ENCODE measurements at places on chromosomes 6 and 20. TPM values are rescaled to one million over a fixed set of nuclear protein-coding genes. Genes with fewer than 3 reads are reported as not detected.
A peak's percentile ranks its signal among the peaks of the same experiment; 100 is the strongest.

- DNase-seq, result no peak
- H3K36me3 ChIP-seq, result no peaks in the 10 kb centered on the region
- no peaks in the 10 kb centered on the region for H3K27me3 ChIP-seq
These were observed 21.9 kb upstream of the KIAA0408 start for GRCh38 chr6:127481111-127481510.

- no peaks in the 10 kb centered on the region for H3K4me1 ChIP-seq
- no peak overlapping the region for H3K4me3 ChIP-seq
- H3K36me3 ChIP-seq, result no peaks in the 10 kb centered on the region
- H3K27me3 ChIP-seq, result no peaks in the 10 kb centered on the region
These were observed 101.3 kb downstream of the MYB start for GRCh38 chr6:135282395-135282794.

DNA sequence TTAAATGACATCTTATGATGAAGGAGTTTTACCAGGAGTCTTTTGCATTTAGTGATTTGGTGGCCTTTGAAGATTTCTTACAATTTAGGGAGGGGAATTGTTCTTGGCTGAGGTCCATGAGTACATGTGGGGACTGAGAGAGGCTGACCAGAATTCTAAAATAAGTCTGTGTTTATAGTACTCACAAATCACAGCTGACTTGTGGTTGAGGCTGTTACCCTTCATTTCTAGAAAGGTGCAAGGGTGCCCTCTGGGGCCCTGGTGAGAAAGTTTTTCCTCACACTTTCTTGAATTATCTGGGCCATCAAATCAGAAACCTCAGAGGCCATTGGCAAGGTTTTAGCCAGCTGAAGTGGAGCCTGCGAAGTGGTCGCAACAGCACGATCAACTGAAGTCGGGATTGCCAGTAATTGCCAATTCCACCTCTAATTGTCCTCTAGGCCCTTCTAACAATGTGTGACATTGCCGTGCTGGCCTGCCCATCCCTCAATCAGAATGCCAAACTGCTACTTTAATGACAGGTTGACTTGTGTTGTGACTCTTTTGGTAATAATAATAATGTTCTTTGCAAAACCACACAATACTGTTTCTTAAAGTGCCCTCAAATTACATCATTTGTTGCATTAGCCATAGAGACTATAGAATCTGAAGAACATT, 221.6 kb downstream of the OGFRL1 start:
- no peak overlapping the region for H3K4me3 ChIP-seq
- H3K36me3 ChIP-seq, result no peaks in the 10 kb centered on the region
- H3K27me3 ChIP-seq, result no peaks in the 10 kb centered on the region
- no peak overlapping the region for H3K27ac ChIP-seq
- peak; percentile 27 for DNase-seq

DNA sequence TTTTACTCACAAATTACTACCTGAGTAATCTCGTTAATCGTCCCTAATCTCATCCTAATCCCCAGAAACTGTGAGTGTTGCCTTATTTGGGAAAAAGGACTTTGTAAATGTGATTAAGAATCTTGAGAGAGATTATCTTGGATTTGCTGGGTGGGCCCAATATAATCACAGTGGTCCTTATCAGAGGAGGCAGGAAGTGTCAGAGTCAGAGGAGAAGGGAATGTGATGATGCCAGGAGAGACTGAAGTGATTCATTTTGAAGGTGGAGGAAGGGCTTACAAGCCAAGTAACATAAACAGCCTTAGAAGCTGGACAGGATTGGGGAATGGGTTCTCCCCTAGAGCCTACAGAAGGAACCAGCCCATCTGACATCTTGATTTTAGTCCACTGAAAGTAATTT, 16.7 kb downstream of the RPP21 start:
- peaks cover 93% of the 10 kb centered on the region for H3K27me3 ChIP-seq
- H3K4me1 ChIP-seq, result no peaks in the 10 kb centered on the region
- H3K36me3 ChIP-seq, result no peaks in the 10 kb centered on the region
- no peak for DNase-seq

DNA sequence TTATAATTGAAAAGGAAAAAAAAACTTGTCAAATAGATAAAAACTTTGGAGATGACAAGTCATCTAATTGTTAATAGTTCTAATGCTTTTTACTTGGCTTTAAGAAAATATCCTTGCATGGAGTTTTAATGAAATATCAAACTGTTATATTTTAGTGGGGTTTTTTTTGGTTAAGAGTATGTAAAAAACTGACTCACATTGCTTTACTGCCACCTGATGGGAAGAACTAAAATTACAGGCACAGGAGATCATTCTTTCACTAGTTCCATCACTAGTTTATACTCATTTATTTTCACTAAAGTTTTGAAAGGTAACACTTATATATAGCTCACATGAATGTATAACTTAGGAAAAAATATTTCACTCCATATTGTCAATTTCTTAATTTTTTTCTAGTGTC, 309.1 kb downstream of the LMBRD1 start:
- H3K4me1 ChIP-seq, result no peaks in the 10 kb centered on the region
- H3K27ac ChIP-seq, result no peak overlapping the region
- DNase-seq, result no peak
- H3K4me3 ChIP-seq, result no peak overlapping the region
- no peaks in the 10 kb centered on the region for H3K36me3 ChIP-seq
- no peaks in the 10 kb centered on the region for H3K27me3 ChIP-seq

DNA sequence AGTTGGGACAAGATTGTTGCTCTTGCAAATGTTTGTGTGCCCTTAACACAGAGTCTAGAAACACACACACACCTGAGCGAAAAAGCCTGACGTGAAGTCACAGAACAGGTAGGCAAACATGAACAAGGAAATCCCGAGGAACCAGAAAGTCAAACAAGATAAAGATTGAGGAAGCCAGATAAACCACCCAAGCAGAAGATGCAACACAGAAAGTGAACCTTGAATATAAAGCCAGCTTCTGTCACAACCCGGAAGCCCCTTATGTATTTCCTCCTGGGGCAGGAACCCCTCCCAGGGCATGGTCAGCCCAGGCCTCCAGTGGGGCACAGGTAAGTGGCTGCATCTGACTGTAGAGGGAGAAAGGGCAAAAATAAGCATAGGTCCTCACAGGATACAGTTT, 158.2 kb upstream of the SUPT3H start:
- DNase-seq, result no peak
- peak overlapping the region; percentile 39 for H3K27ac ChIP-seq
- H3K36me3 ChIP-seq, result no peaks in the 10 kb centered on the region

GRCh38 chr6:116003668-116004067, 57.0 kb downstream of the FRK start:
- DNase-seq, result no peak
- no peak overlapping the region for H3K4me3 ChIP-seq
- no peaks in the 10 kb centered on the region for H3K27me3 ChIP-seq

DNA sequence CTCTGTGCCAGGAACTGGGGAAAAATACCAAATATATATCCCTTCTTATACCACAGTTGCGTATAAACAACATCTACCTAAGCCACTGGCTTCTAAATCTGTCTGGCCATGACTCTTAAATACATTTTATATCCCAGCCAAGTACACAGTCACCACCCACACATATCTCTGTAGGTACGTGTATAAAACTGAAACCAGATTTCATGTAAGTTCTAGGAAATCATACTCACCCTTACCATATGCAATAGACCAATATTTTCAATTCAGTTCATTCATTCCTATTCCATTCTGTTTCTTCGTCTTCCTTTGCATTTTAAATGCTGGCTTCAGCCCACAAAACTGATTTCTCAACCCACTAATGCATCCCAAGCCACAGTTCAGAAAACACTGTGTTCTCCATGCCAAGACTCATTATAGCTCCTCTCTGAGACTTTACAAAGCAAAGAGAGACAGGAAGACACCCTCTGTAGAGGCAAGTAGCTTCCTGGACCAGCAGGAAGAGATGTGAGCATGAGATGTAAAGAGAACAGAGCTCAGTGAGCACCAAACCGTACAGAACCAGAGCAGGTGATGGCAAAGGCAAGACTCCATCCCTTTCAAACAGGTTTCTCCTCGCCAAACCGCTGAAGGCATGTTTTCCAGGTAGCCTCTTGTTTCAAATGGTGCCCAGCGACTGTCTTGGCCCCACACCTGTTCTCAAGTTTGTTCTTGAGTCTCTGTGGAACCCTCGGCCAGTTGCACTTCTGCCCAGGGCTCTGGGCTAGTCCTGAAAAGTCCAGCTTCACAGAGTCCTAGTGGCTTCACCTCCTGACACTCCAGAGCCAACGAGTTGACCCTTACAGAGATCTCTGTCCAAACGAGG, 18.7 kb downstream of the FAM50B start:
- H3K4me1 ChIP-seq, result no peaks in the 10 kb centered on the region
- H3K27ac ChIP-seq, result no peak overlapping the region
- no peak overlapping the region for H3K4me3 ChIP-seq
- no peaks in the 10 kb centered on the region for H3K27me3 ChIP-seq
- DNase-seq, result no peak

GRCh38 chr6:26273673-26274588, 91.1 kb upstream of the BTN3A2 start:
- H3K27me3 ChIP-seq, result no peaks in the 10 kb centered on the region
- H3K4me3 ChIP-seq, result peak overlapping the region; percentile 55
- no peak for DNase-seq

GRCh38 chr20:50762435-50763220, 31.2 kb downstream of the PARD6B start:
- peak; percentile 62 for DNase-seq
- no peaks in the 10 kb centered on the region for H3K27me3 ChIP-seq
- H3K36me3 ChIP-seq, result no peaks in the 10 kb centered on the region
- H3K4me1 ChIP-seq, result peaks cover 25% of the 10 kb centered on the region

DNA sequence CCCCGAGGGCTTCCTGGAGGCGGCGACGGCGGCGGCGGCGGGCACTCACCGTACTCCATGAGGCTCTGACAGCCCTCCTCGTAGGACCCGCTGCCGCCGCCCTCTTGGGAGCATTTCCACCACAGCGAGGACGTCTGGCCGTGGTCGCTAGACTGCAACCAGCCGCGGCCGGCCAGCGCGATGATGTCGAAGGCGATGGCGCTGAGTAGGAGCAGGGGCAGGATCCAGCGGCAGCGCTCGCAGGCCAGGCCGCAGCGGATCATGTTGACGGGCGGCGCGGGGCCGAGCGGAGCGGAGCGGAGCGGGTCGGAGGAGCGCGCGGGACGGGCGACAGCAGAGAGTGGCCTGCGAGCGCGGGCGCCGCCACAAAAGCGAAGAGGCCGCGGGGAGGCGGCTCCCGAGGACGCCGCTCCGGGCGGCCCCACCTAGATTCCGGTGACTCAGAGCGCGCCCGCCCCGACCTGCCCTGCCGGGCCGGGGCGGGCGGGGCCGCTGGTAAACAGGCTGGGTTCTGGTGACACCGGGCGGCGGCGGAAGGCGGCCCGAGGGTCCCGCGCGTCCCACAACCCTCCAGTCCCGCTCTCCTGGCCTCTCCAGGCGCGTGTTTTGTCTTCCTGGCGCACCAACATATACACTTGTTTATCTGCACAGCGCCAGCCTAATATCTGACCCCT, at the start of gene PERP:
PERP (minus strand) TSS at position 342 of the 674 bp plus-strand sequence; CDS start at position 263, 79 bp downstream.
- H3K4me1 ChIP-seq, result peaks cover 35% of the 10 kb centered on the region
- peak within 1 kb of the TSS; percentile 78 for H3K4me3 ChIP-seq
- peak within 1 kb of the TSS; percentile 95 for H3K27ac ChIP-seq
- H3K27me3 ChIP-seq, result peaks cover 20% of the 10 kb centered on the region
- no peaks in the 10 kb centered on the region for H3K36me3 ChIP-seq
- peak; percentile 90 for DNase-seq

- peaks cover 4% of the 10 kb centered on the region for H3K27me3 ChIP-seq
- H3K27ac ChIP-seq, result no peak overlapping the region
- DNase-seq, result no peak
- no peak overlapping the region for H3K4me3 ChIP-seq
- H3K4me1 ChIP-seq, result no peaks in the 10 kb centered on the region
These were observed 90.9 kb upstream of the INSM1 start for GRCh38 chr20:20276811-20277530.

GRCh38 chr20:59824711-59825562, 108.5 kb downstream of the SYCP2 start:
- no peaks in the 10 kb centered on the region for H3K27me3 ChIP-seq
- DNase-seq, result no peak
- H3K36me3 ChIP-seq, result no peaks in the 10 kb centered on the region
- no peak overlapping the region for H3K27ac ChIP-seq
- no peak overlapping the region for H3K4me3 ChIP-seq

DNA sequence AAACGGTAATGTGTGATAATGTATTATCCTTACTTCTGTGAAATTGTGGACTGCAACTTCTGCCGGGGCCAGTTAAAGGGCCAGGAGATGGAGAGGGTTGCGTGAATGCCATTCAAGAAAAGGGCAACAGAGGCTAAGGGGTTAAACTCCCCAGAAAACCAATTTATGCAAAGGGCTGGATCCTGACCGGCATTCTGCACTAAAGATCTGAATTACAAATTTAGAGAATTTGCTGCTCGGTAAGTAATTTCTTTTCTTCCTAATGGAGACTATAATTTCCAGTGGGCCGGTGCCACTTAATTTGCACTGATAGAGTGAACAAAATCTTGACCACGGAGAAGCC, 130.1 kb downstream of the BCAS1 start:
- H3K4me3 ChIP-seq, result no peak overlapping the region
- H3K4me1 ChIP-seq, result peaks cover 6% of the 10 kb centered on the region
- no peaks in the 10 kb centered on the region for H3K36me3 ChIP-seq
- H3K27me3 ChIP-seq, result no peaks in the 10 kb centered on the region
- DNase-seq, result no peak

DNA sequence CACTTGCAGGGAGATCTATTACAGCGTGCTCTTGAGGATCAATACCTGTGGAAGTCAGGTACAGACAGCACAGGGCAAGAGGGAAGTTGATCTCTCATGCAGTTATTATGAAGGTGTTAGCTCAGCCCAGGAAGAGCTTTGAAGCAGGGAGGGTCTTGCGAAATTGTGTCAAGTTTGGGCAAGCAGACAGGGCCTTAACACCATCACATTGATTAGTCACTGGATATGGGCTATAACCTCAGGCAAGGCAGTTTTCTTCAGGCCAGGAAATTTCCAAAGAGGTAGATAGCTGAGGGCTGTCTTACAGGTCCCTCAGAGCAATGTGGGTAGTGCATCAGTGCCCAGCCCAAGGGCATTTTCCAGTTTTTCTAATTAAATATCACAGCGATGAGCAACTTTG, 643.8 kb downstream of the DHX35 start:
- H3K36me3 ChIP-seq, result no peaks in the 10 kb centered on the region
- H3K27ac ChIP-seq, result no peak overlapping the region
- H3K27me3 ChIP-seq, result no peaks in the 10 kb centered on the region
- no peaks in the 10 kb centered on the region for H3K4me1 ChIP-seq
- no peak for DNase-seq

Gene LY86
- 10.0 TPM for total RNA-seq

Gene VNN1
- 39.5 TPM for total RNA-seq

Gene NKX2-4
- total RNA-seq, result not detected

Gene PLTP
- total RNA-seq, result 52.0 TPM

Gene HLA-DMA
- total RNA-seq, result 40.4 TPM

Gene SOX4
- total RNA-seq, result 11.6 TPM

Gene CRISP2
- total RNA-seq, result not detected

Gene RNF39
- not detected for total RNA-seq

Gene WFDC13
- total RNA-seq, result not detected

Gene PRDM13
- total RNA-seq, result not detected

Gene SLC52A3
- total RNA-seq, result 7.2 TPM

Gene C6orf136
- 60.7 TPM for total RNA-seq

Gene CBLN4
- not detected for total RNA-seq
